ENCODE measurements at places on chromosomes 13 and 19. TPM values are rescaled to one million over a fixed set of nuclear protein-coding genes. Genes with fewer than 3 reads are reported as not detected.

GRCh38 chr13:39297664-39298171, 259.5 kb downstream of the NHLRC3 start:
- H3K27ac ChIP-seq: no peak overlapping the region
- H3K36me3 ChIP-seq: no peaks in the 10 kb centered on the region
- H3K27me3 ChIP-seq: no peaks in the 10 kb centered on the region
- no peak overlapping the region for H3K4me3 ChIP-seq
- peaks cover under 1% of the 10 kb centered on the region for H3K4me1 ChIP-seq

DNA sequence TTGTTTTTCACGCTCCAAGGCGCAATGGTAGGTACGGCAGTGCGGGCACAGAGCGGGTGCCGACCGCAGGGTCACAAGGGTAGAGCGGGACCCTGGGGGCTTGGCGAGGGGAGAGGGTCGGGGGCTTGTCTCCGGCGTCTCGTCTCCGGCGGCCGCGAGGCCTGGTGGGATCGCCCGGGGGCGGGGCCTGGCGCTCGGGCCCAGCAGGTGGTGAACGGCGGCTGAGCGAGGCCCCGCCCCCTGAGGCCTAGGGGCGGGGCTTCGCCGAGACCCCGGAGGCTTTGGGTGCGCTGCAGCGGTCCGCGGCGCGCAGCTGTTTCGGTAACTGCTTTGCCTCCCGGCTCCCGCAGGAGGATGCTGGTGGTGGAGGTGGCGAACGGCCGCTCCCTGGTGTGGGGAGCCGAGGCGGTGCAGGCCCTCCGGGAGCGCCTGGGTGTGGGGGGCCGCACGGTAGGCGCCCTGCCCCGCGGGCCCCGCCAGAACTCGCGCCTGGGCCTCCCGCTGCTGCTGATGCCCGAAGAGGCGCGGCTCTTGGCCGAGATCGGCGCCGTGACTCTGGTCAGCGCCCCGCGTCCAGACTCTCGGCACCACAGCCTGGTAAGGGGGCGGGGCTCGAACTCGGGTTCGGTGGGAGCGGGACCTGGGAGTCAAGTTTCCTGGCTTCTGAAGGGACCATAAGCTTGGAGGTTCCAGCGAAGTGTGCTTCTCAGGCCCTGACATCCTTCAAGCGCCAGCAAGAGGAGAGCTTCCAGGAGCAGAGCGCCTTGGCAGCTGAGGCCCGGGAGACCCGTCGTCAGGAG, at the start of gene TSEN34:
TSS of gene TSEN34 (plus strand) at position 298 of the 800 bp plus-strand sequence. CDS start at position 355, 57 bp downstream.
- no peaks in the 10 kb centered on the region for H3K4me1 ChIP-seq
- H3K27me3 ChIP-seq: no peaks in the 10 kb centered on the region
- no peaks in the 10 kb centered on the region for H3K36me3 ChIP-seq

GRCh38 chr19:1655131-1655981, 2.9 kb upstream of the TCF3 start:
- H3K27me3 ChIP-seq: peaks cover 17% of the 10 kb centered on the region
- H3K4me3 ChIP-seq: no peak overlapping the region
- DNase-seq: peak; percentile 58
- no peaks in the 10 kb centered on the region for H3K36me3 ChIP-seq
- no peak overlapping the region for H3K27ac ChIP-seq
- H3K4me1 ChIP-seq: peaks cover 23% of the 10 kb centered on the region

- H3K36me3 ChIP-seq: no peaks in the 10 kb centered on the region
- no peak overlapping the region for H3K4me3 ChIP-seq
- DNase-seq: no peak
- no peaks in the 10 kb centered on the region for H3K27me3 ChIP-seq
Measured at GRCh38 chr13:113970810-113971470, 2.9 kb downstream of the C13orf46 start.

GRCh38 chr13:95588721-95589120, 36.2 kb downstream of the CLDN10 start:
- no peak overlapping the region for H3K4me3 ChIP-seq
- H3K27ac ChIP-seq: no peak overlapping the region
- peaks cover 83% of the 10 kb centered on the region for H3K36me3 ChIP-seq

DNA sequence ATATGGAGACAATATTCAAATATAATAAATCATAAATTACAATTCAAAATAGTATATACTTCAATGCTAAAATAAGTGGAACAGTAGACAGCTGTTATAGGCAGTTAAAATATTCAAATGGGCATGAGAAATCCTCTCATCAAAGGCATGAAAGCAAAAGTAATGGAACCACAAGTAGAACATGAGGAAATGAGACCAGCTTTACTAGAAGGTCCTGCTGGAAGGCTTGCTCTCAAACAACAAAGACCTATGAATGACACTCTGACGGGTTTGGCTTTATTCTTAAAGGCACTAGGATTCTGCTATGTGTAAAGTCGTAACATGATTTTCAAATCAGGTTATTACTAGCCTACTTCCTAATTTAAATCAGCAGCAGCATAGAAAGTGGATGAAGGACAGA, 148.1 kb downstream of the VWA8 start:
- H3K4me3 ChIP-seq: no peak overlapping the region
- H3K36me3 ChIP-seq: peaks cover 12% of the 10 kb centered on the region
- DNase-seq: no peak
- H3K27ac ChIP-seq: no peak overlapping the region
- H3K27me3 ChIP-seq: no peaks in the 10 kb centered on the region
- no peaks in the 10 kb centered on the region for H3K4me1 ChIP-seq

- H3K27me3 ChIP-seq: no peaks in the 10 kb centered on the region
- no peak overlapping the region for H3K4me3 ChIP-seq
- no peaks in the 10 kb centered on the region for H3K36me3 ChIP-seq
- H3K4me1 ChIP-seq: no peaks in the 10 kb centered on the region
Measured at GRCh38 chr13:85503797-85504196, 295.4 kb downstream of the SLITRK6 start.

GRCh38 chr19:31718898-31719297, 369.7 kb upstream of the TSHZ3 start:
- H3K4me3 ChIP-seq: no peak overlapping the region
- no peaks in the 10 kb centered on the region for H3K27me3 ChIP-seq
- no peak for DNase-seq
- no peaks in the 10 kb centered on the region for H3K4me1 ChIP-seq
- H3K27ac ChIP-seq: no peak overlapping the region
- H3K36me3 ChIP-seq: no peaks in the 10 kb centered on the region

DNA sequence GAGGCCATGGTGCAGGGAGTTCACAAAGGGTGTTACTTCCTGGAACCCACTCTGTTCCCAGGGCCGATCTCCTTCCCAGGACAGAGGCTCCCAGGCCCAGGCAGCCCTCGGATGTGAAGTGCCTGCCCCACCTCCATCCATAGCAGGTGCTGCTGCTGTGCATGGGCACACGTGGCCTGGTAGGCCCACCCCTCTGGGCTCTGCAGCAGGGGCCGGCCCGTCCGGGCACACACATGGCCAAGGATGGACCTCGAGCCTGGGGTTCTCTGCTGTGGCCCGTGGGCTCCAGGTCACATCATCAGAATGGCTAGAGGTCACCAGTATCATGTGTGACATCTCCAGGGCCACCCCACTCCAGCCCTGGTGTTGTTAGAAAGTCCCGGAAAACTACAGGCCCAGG, 71.8 kb downstream of the GADD45B start:
- no peak overlapping the region for H3K27ac ChIP-seq
- DNase-seq: no peak
- no peaks in the 10 kb centered on the region for H3K27me3 ChIP-seq
- peaks cover 24% of the 10 kb centered on the region for H3K4me1 ChIP-seq

DNA sequence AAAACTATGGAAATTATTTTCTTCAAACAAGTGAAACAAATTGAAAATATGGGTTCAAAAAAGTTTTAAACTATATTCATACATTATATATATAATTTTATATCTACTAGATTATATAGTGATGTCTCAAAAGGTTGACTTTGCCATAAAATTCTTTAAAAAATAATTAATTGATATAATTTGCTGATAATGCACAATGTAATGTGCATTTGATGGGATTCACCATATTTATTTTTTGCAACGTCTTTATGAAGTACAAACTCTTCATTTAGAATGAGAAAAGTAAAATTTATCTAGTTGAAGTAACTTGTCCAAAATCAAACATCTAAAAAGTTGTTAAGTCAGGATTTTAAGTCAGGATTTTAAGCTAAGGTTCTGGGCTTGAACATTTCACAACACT, 1954.5 kb upstream of the PCDH20 start:
- H3K27ac ChIP-seq: no peak overlapping the region
- no peaks in the 10 kb centered on the region for H3K4me1 ChIP-seq
- no peak for DNase-seq

- DNase-seq: no peak
- no peaks in the 10 kb centered on the region for H3K36me3 ChIP-seq
- no peak overlapping the region for H3K4me3 ChIP-seq
- no peaks in the 10 kb centered on the region for H3K27me3 ChIP-seq
- H3K4me1 ChIP-seq: peaks cover 5% of the 10 kb centered on the region
Measured at GRCh38 chr13:80469853-80470381, 129.0 kb upstream of the SPRY2 start.

- no peaks in the 10 kb centered on the region for H3K36me3 ChIP-seq
- H3K27ac ChIP-seq: no peak overlapping the region
- no peaks in the 10 kb centered on the region for H3K27me3 ChIP-seq
- H3K4me3 ChIP-seq: no peak overlapping the region
- H3K4me1 ChIP-seq: no peaks in the 10 kb centered on the region
- DNase-seq: no peak
Measured at GRCh38 chr19:13437919-13438618, 68.2 kb downstream of the CACNA1A start.

Gene DCT
- not detected for total RNA-seq

Gene NDFIP2
- 55.7 TPM for total RNA-seq

Gene SLC7A10
- total RNA-seq: not detected

Gene ZNF285
- 1.3 TPM for total RNA-seq

Gene P2RY11
- total RNA-seq: 10.8 TPM

Gene SLC15A1
- total RNA-seq: not detected

Gene GRIK5
- 10.3 TPM for total RNA-seq

Gene FOSB
- 0.40 TPM for total RNA-seq

Gene DMKN
- total RNA-seq: not detected

All from SJCRH30 (cell line).